ENCODE measurements at places on chromosomes 7 and 10.

DNA sequence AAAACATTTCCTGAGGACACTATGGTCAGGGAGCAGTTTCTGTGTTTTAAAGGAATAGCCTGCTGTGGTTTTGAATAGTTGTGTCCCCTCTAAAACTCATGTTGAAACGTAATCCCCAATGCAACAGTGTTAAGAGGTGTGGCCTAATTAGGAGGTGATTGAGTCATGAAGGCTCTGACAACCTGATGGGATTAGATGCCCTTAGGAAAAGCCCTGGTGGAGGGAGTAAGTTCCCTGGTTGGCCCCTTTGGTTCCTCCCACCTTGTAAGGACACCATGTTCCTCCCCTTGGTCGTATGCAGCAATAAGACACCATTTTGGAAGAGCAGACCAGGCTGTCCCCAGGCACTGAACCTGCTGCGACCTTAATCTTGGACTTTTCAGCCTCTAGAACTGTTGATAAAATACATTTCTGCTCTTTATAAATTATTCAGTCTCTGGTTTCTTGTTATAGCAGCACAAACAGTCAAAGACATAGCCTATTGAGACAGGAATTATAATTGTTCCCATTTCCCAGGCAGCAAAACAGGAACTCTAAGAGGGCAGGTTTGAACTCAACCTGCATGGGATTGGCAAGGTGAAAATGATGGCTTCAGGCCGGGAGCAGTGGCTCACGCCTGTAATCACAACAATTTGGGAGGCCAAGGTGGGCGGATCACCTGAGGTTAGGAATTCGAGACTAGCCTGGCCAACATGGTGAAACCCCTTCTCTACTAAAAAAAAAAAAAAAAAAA is 20.5 kb upstream of the TNS3 start:
- DNase-seq: no peak

- no peak for DNase-seq
Observed at GRCh38 chr7:106313966-106314365, 29.2 kb upstream of the NAMPT start.

DNA sequence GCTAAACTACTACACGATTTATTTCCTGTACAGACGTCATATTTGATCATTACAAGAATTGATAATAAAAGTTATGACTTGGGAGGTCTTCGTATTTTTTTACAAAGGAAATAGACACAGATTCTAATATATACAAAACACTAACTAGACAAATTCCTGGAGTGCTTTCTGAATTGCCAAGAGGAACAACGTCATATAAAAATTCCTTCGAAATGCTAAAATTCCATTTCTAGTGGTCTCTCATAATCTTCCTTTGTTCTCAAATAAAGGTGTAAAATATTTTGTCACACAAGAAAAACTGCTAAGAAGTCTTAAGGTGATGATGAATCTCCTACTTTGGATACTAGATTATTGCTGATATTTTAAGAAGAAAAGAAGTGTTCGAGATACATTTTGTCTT is 85.4 kb downstream of the CDK6 start:
- no peak for DNase-seq

- DNase-seq: no peak
Observed at GRCh38 chr10:56646329-56647111, 285.5 kb upstream of the ZWINT start.

- no peak for DNase-seq
Observed at GRCh38 chr10:44339218-44339617, 45.7 kb downstream of the CXCL12 start.

GRCh38 chr7:9863545-9863944 is 1110.1 kb upstream of the PHF14 start:
- DNase-seq: no peak

DNA sequence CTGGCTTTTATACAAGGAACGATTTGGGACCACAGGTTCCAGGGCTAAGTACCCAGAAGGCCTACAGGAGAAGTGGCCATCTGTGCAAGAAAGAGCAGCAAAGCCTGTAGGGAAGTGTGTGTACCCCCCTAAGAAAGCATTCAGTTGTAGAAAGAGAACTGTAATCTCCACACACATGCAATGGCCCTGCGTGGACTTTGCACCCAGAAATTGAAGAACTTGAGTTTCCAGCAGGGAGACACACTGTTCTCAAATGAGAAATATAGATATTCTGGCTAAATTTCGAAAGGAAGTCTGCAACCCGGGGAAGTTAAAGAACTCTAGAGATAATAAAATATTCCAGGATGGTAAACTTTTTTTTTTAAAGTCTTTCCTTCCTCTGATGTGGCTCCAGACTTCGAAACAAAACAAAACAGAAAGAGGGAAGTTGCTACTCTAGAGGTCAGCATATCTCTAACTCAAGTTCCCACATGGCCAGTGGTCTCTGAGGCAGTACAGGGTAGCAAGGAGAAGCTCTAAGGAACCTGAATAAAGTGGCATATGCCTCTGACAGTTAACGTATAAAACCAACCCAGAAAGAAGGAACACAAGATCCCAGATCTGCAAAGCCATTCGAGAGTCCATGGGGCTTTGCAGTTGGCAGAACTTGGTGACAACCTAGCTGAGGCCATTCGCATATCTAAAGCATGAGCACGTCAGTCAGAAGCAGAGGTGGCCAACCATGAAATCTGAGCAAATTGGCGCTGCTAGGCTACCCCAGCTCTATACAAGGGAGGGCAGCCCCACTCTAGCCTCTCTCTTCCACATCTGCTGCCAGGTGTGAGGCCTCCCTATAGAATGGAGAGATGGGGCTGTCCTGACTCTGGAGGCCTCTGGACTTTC is 56.6 kb downstream of the ELMO1 start:
- DNase-seq: no peak

DNA sequence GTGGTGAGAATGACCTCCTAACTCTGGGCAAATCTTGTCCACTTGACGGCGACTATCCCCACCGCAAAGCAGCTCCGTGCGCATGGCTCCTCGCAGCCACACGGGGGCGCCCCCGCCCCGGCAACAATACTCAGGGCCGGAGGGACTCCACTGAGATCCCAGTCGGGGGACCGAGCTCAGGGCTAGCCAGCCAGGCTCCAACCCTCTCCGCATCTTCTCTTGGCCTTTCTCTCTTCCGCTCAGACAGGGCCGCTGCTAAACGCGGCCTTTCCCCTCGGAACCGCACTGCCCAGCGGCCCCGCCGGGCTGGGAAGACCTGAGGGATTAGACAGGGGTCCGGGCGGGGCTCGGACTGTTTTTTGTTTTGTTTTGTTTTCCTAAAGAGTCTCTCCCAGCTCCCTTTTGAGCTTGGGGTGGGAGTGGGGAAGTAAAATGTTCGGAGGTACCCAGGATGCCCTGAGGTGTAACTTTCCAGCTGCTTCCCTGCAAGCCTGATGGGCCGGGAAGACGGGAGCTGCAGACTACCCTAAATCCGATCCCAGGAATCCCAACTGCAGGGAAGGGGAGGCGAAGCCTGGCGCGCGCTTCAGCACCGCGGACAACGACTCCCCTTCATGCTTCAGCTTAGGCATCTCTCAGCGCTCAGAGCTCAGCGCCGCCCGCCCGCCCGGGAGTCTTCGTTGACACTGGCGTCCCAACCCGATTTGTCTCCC is 2.7 kb downstream of the KCNIP2 start:
- DNase-seq: no peak

- no peak for DNase-seq
Observed at GRCh38 chr7:33511778-33512177, 382.4 kb downstream of the BBS9 start.

GRCh38 chr7:24932389-24932788 is 47.6 kb downstream of the OSBPL3 start:
- no peak for DNase-seq

DNA sequence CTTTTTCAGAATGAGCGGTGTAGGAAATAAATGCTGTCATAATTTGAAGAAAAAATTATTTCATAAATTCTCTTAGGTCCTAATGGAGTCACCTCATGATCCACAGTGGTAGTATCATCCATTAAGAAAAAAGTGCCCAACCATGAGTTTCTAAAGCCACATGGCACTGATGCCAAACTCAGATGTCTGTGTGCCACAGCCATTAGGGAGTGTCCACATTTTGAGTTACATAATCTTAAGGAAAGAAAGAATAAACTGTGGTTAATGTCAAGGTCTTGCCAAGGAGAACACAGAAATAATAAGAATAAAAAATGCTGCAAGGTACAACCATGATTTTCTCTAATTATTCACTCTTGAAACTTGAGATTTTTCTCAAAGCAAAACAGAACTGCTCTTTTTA is 1101.8 kb downstream of the SORCS3 start:
- DNase-seq: no peak

- no peak for DNase-seq
Observed at GRCh38 chr7:29881724-29882123, 75.4 kb downstream of the WIPF3 start.
